Ammon's horn (tissue), 1 donor: ENCODE measurements at places on chromosomes 6 and 20.
A peak's percentile ranks its signal among the peaks of the same experiment; 100 is the strongest.

DNA sequence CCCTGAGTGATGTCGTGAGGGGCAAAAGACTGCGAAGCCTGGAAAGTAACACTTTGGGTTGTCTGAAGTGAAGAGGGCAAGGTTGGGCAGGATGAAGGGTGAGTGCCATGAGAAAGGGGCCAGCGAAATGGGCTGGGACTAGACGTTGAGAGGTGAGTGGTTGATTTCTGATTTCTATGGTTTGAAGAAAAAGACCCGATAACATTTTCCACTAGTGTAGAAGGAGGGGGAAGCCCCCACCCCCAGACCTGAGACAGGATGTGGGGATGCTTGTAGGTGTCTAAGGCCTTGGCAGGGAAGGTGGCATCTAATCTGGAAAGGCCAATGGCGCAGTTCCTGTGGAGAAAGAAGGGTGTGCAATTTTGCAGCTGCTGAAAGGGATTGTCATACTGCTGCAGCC lies 25.3 kb upstream of the KIF3B start:
- DNase-seq: no peak

- DNase-seq: no peak
These were observed 21.7 kb downstream of the ARMC2 start for GRCh38 chr6:108869876-108870275.

GRCh38 chr6:109079981-109080380 lies 14.7 kb downstream of the SESN1 start:
- peak; percentile 84 for DNase-seq

- DNase-seq: no peak
These were observed 48.8 kb downstream of the SRC start for GRCh38 chr20:37394543-37395409.

- peak; percentile 68 for DNase-seq
These were observed 927 bp downstream of the ASXL1 start for GRCh38 chr20:32358883-32359632.

DNA sequence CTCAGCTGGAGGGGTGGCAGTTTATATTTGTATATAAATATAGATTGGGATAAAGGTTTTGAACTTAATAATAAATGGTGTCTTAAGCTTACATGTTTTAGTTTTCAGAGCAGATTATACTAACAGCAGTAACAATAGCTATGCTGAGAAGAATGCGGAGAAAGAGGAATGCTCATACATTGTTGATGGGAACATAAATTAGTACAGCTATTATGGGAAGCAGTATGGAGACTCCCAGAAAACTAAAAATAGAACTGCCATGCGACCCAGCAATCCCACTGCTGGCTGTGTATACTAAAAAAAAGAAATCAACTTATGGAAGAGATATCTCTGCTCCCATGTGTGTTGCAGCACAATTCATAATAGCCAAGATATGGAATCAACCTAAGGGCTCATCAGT lies 127.9 kb downstream of the BCKDHB start:
- no peak for DNase-seq

DNA sequence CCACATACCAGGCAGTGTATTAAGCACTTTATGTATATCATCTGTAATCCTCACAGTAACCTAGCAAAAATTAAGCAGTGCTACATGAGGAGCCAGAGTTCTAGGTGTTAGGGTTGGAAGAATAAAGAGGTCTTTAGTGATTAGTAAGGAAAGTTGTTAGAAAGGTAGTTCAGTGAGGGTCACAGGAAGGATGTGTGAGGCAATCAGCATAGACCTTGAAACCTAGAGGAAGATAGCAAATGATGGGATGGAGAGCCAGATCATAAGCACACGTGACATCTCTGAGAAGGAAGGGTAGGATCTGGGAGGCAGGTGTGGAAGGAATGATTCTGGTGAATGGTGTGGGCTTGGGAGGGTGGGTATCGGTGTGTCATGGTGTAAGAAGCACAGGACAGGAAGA lies 2.2 kb downstream of the KAT14 start:
- DNase-seq: no peak

DNA sequence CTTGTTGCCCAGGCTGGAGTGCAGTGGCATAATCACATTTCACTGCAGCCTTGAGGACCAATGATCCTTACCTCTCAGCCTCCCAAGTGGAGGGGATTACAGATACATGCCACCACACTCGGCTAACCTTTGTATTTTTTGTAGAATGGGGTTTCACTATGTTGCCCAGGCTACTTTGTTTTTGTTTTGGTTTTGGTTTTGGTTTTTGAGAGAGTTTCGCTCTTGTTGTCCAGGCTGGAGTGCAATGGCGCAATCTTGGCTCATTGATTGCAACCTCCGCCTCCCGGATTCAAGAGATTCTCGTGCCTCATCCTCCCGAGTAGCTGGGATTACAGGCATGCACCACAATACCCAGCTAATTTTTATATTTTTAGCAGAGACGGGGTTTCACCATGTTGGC lies 105.5 kb downstream of the BMP7 start:
- DNase-seq: no peak

DNA sequence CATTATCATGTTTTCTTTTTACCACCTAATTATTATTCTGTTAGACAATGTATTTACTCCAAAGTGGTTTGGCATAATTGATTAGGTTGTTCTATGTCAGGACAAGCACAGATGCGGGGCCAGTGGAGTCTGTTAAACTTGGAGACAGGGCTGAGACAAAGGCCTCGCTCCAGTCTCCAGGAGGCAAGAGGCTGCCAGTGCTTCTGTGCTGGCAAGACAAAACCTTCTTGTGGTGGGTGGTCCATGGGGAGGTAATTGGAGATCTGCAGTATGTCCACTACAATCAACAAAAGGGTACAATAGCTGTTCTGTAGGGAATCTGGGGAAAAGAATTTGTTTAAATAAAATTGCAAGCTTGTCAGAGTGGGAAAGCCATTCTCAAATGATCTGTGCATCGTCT lies 677.2 kb upstream of the SLC35B3 start:
- no peak for DNase-seq

GRCh38 chr6:45531999-45532595 lies 154.4 kb upstream of the SUPT3H start:
- DNase-seq: no peak

- no peak for DNase-seq
These were observed 75.9 kb downstream of the PHACTR3 start for GRCh38 chr20:59680148-59680650.

DNA sequence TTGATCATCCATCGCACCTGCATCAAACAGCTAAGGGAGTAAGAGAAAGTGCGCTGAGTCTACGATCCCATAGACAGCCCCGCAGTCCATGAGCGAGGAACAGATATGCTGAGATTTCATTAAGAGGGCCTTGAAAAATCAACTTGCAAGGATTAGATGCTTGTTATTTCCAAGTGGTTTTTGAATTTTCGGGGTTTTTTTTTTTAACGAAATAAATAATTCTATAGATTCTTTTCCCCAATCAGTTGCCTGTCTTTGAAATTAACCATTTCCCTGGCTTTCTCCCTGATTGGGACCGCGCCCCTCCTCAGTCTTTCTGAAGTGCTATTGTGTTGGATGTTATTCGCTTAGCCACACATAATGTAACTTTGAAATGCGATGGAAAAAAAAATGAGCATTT lies 48.6 kb downstream of the GNAS-AS1 start:
- no peak for DNase-seq

GRCh38 chr20:48682529-48683363 lies 145.1 kb downstream of the PREX1 start:
- peak; percentile 80 for DNase-seq

- no peak for DNase-seq
These were observed 6.1 kb downstream of the SAMD3 start for GRCh38 chr6:130216620-130217019.

DNA sequence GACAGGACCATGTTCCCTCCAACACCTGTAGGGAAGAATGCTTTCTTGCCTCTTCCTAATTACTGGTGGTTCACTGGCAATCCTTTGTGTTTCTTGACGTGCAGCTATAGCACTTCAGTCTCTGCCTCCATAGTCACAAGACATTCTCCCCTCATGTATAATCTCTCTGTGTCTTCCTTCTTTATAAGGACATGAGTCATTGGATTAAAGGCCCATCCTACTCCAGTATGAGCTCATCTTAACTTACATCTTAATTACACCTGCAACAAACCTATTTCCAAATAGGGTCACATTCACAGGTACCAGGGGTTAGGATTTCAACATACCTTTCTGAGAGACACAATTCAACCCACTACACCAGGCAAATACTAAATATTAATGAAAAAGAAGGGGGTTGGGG lies 213.6 kb downstream of the RNGTT start:
- DNase-seq: no peak
